ENCODE measurements at places on chromosomes 3 and 15.

- DNase-seq = peak; percentile 7
Measured at GRCh38 chr3:123143669-123144411, 57.9 kb upstream of the SEC22A start.

GRCh38 chr15:80424381-80424780, 20.2 kb downstream of the ARNT2 start:
- DNase-seq = no peak

DNA sequence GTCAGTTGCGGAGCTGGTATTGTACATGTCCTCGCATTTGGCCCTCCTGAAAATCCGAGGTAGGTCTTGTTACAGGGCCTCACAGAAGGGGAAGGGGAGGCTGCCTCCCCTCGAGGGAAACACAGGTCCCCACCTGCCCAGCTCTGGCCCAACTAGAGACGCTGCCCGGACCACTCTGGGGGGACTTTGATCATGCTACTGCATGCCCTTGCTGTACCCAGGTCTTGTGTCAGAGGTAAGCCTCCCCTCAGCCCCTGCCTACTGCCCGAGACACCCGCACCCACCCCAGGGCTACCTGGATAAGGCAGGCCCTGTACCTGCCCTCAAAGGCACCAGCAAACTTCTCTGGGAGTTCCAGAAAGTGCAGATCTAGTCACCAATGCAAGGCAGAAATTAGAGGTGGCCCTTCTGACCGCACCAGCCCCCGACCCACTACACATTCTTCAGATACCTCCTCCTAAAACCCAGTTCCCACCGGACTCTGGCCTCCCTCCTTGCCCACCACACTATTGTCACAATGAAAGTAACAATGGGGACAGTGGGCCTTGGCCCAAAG, 981 bp upstream of the SCAP start:
- DNase-seq = no peak

DNA sequence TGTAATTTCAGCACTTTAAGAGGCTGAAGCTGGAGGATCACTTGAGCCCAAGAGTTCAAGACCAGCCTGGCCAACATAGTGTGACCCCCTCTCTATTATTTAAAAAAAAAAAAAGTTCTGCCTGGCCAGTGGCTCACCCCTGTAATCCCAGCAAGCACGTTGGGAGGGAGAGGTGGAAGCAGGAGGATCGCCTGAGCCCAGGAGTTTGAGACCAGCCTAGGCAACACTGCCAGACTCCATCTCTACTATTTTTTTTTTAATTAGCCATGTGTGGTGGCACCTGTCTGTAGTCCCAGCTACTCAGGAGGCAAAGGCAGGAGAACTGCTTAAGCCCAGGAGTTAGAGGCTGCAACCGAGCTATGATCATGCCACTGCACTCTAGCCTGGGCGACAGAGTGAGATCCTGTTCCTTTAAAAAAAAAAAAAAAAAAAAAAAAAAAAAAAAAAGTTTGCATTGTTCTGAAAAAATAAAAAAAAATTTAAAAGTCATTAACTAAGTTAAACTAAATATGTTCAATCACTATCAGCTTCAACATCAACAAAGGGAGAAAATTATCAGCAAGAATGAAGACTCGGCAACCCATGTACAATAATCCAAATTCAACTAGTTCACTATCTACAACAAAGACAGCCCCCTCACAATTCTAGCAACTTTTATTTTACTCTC, 1.9 kb downstream of the RAF1 start:
- no peak for DNase-seq

- DNase-seq = no peak
Measured at GRCh38 chr3:150414959-150415358, 6.9 kb downstream of the TSC22D2 start.

DNA sequence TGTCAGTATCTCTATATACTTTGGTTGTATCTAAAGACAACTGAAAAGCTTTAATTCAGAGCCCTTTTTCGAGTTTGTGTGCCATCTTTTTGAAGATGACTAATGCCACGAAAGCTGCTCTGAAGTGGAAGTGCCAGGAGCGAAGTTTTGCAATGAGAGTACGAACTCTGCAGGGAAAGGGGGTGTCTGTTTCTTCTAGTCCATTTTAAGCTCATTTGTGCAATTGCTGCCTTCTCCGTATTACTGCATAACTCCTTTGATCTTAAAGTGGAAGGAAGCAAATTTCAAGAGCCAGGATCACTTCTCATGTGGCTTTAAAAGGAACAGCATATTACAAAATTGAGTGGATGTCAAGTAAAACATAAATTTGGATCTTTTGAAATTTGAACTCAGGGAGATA, 245.3 kb downstream of the FEZF2 start:
- DNase-seq = no peak

DNA sequence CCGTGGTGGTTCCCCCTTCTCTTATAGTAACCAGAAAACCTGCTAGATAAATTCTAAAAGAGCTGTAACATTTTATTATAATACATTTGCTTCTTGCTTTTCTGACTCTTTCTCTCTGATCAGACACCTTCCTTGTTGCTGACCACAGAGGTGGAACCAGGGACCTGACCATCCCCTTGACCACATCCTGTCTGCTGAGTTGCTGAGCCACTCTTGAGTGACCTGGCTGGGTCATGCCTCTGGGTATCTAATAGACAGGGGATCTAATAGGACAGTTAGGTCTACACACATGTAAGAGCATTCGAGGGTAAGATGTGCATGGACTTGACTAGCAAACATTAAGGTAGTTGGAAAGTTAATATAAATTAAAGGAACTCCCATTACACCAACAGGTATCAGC, 22.8 kb upstream of the TRIM59 start:
- DNase-seq = no peak

GRCh38 chr15:68572309-68572708, 6.5 kb upstream of the CORO2B start:
- DNase-seq = no peak

DNA sequence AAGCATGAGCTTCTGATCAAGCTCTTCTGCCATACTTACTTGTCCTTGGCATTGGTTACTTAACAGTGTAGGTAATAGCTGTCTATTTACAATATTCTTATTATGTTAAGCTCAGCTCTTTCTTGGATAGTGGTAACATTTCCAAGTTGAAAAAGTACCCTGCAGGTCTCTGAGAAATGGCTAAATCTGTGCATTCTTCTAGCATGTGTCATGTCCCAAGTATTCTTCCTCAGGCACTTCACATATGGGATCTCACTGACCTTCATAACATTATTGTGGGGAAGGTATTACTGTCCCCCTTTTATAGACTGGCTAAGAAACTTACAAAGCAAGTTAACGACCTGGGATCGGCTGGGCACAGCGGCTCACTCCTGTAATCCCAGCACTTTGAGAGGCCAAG, 236.1 kb downstream of the RORA start:
- no peak for DNase-seq

DNA sequence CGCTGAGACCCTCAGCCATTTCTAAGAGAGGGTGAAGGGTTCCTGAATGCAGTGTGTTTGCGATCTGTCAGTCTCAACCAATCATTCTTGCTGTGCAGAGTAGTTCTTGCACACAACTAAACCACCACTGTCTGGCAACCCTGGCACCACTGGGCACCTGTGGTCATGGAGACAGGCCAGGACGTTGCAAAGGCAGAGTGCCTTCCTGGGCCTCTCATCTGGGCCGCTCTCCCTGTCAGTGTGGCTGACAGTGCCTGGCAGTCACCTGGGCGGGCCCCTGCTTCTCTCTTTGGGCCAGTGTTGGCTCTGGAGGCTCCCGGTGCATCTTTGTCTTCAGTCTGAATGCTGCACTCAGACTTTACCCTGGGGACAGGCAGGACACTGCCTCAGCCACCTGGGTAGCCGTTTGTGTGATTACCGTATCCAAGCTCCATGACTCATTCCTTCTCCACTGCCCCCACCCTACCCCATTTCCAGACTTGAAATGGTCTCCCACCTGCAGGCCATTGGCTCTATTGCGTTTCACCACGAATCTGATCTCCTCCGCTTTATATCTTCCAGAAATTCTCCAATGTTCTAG, 104.6 kb upstream of the KLF13 start:
- no peak for DNase-seq

- DNase-seq = no peak
Measured at GRCh38 chr3:16475766-16476165, 37.7 kb downstream of the RFTN1 start.

GRCh38 chr3:58999134-58999773, 50.6 kb downstream of the CFAP20DC start:
- DNase-seq = no peak

GRCh38 chr3:162487138-162487537, 990.5 kb downstream of the OTOL1 start:
- DNase-seq = no peak

DNA sequence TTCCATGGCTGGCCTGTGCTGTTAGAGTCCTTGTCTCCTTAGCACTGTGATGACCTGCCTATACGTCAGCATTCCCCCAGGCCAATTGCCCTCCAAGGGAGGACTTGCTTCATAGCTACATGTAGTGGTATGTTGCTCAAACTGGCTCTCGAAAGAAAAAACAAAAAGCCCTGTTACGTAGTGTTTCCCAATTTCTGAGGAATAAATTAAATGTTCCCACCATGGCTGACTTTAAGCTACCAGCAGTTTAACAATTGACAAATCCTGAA, 54.6 kb downstream of the WNT7A start:
- no peak for DNase-seq

DNA sequence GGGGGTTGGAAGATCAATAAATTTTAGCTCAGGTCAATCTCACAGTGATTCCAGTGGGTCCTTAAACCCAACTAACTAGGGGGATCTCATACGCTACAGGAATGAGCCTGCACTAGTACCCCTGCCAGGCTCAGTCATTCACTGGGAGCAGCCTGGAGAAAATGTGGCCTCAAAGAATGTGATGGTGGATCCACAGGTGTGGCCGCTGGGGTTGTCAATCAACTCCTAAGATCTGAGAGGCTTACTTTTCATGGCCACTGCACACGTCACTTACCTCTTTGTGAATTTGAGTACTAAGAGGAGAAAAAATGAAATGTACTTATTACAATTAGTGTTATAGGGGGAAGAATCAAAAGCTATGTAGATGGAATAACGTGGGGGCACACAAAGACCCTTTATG, 17.5 kb upstream of the FNDC3B start:
- no peak for DNase-seq

- no peak for DNase-seq
Measured at GRCh38 chr15:91465696-91466095, 365.6 kb downstream of the SV2B start.

- no peak for DNase-seq
Measured at GRCh38 chr15:93036951-93037819, 51.8 kb downstream of the RGMA start.

- no peak for DNase-seq
Measured at GRCh38 chr3:62007036-62007435, 366.3 kb downstream of the FEZF2 start.

DNA sequence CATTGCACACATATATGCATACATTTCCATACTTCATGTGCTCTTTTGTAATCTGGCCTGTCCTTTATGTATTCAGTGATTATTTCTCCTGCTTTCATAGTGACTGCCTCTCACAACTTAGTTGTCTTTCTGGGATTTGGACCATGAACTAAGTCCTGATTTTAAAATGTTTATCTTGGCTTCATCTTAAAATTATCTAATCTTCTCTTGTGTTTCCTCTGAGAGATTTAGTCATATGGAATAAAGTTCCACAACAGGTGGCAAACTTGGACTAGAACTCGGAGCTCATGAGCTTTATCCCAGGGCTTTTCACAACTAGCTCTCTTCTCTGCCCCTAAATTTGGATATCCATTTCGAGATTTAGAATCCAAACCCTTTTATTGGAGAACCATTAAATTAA, 44.3 kb downstream of the U2SURP start:
- no peak for DNase-seq

DNA sequence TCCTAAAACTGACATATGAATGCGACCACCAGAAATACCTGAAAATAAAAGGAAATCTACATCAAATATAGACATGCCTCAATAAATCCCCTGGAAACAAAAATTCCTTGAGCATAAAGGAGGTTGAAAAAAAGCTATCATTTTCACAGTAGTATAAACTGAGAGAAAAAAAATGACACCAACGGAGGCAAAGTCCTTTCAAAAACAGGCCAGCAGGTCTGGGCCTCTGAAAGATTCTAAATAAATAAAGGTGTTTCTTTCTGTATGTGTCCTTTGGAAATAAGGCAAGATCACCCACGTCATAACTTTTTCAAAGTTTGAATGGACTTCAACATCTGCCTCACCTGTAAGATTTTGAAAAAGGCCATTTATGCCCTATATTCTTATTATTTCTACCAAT, 5.0 kb downstream of the CLPX start:
- no peak for DNase-seq

DNA sequence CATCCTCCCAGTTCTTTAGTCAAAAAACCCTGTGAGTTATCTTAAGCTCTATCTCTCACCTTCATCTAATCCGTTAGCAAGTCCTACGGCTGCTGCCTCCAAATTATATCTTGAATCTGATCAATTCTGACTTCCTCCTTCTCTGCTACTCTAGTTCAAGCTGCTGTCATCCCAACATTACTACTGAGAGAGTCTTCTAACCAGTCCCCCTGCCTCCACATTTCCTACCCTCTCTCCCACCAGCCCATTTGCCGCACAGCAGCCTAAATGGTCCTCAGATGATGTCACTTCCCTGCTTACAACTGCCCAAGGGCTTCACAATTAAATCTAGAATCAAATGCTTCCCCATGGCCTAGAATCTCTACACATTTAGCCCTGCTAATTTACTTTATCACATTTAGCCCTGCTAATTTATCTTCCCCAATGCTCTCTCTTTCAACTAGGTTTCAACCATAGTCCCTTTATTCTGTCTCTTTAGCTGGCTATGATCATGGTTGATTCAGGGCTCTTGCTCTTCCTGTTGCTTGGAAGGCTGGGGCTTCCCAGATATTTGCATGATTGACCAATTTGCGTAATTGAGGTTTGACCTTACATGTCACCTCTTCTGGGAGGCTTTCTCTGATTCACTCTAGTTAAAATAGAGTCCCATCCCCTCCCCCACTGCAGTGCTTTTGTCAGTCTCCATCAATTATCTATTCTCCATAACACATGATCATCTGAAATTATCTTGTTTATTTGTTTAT, 11.0 kb upstream of the ARL14 start:
- DNase-seq = no peak

DNA sequence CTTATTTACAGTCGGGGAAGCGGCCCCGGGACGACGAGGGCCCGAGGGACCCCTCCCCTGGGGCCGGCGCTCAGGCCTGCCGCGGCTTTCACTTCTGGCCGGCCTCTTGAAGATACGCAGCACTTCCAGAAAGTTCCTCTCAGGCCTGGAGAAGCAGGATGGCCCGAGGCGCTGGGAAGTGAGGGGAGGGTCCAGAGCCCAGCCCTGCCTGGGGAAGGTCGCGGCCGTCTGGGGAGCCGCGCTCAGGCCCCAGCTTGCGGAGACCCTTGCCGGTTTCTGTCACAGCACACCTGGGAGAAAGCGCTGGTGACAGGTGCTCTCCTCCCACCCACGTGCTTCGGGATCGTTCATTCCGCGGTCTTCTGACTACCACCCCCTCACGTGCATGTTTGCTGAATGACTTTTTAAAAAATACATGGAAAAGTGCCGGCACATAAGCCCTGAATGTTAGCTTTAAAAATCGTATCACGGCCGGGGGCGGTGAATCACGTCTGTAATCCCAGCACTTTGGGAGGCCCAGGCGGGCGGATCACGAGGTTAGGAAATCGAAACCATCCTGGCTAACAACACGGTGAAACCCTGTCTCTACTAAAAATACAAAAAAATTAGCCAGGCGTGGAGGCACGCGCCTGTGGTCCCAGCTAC, 727 bp upstream of the TM2D3 start:
- DNase-seq = no peak

- DNase-seq = no peak
Measured at GRCh38 chr3:150727653-150728502, 24.2 kb upstream of the ERICH6 start.

- no peak for DNase-seq
Measured at GRCh38 chr3:60046210-60046609, 996.4 kb upstream of the CFAP20DC start.
